ENCODE measurements at places on chromosomes 12 and 14.

- no peak for DNase-seq
Observed at GRCh38 chr14:71116568-71117122, 209.4 kb downstream of the PCNX1 start.

DNA sequence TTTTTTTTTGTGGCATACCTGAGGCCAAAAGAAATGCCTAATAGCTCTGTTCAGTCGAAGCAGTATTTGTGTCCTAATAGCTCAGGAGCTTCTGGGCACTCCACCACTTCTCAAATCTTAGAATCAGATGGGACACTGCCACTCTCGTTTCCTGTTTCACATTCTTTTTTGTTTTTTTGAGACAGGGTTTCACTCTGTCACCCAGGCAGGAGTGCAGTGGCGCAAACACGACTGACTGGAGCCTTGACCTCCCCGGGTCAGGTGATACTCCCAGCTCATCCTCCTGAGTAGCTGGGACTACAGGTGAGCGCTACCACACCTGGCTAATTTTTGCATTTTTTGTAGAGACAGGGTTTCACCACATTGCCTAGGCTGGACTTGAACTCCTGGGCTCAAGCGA is 52.7 kb downstream of the SPPL3 start:
- DNase-seq, result no peak

- no peak for DNase-seq
Observed at GRCh38 chr12:89770391-89770790, 61.8 kb upstream of the ATP2B1 start.

GRCh38 chr14:65846196-65846868 is 433.8 kb downstream of the FUT8 start:
- DNase-seq, result no peak

- no peak for DNase-seq
Observed at GRCh38 chr12:100646896-100647295, 73.4 kb downstream of the GAS2L3 start.

DNA sequence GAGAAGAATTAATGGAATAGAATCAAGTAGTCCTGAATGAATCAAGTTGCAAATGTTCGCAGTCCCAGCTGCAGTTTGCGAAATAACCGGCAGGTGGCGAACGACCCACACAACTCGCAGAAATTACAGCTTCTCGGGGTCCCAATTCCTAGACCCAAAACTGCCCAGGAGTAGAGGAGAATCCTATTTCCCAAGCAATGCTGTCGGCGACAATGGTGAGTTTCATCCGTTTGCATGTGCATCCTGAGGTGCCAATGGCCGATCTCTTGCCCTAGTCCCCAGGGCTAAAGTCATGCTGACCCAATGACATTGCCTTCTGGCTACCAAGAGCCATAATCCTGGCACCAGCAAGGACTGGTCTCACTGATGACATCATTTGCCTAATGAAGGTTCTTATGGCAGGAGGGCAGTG is 8.5 kb upstream of the ASCL1 start:
- DNase-seq, result no peak

- no peak for DNase-seq
Observed at GRCh38 chr14:71331403-71331802, 424.1 kb downstream of the PCNX1 start.

- no peak for DNase-seq
Observed at GRCh38 chr14:22099942-22100763, 426.5 kb upstream of the OR4E1 start.

GRCh38 chr12:2429032-2429431 is 365.7 kb upstream of the FKBP4 start:
- DNase-seq, result no peak

GRCh38 chr12:16568873-16569272 is 37.1 kb downstream of the LMO3 start:
- DNase-seq, result no peak

GRCh38 chr12:107514887-107515445 is 170.6 kb upstream of the PWP1 start:
- no peak for DNase-seq

DNA sequence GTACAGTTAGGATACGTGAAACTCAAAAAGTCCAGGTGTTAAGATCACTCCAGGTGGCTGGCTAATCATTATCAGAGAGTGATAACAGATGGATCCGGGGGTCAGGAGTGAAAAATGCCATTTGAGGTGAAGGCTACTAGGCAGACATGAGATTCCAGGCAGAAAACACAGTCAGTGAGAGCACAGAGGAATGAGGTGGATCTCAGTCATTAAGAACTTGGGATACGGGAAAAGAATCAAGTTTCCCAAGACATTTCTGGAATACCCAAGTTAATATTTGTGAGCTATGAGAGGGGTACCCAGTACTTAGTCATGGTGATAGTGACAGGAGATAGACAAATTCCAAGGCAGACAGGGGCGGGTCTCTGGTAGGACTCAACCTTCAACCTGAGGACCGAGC is 94.6 kb upstream of the ALG10B start:
- DNase-seq, result no peak

- no peak for DNase-seq
Observed at GRCh38 chr12:30692470-30692869, 3.2 kb downstream of the IPO8 start.

DNA sequence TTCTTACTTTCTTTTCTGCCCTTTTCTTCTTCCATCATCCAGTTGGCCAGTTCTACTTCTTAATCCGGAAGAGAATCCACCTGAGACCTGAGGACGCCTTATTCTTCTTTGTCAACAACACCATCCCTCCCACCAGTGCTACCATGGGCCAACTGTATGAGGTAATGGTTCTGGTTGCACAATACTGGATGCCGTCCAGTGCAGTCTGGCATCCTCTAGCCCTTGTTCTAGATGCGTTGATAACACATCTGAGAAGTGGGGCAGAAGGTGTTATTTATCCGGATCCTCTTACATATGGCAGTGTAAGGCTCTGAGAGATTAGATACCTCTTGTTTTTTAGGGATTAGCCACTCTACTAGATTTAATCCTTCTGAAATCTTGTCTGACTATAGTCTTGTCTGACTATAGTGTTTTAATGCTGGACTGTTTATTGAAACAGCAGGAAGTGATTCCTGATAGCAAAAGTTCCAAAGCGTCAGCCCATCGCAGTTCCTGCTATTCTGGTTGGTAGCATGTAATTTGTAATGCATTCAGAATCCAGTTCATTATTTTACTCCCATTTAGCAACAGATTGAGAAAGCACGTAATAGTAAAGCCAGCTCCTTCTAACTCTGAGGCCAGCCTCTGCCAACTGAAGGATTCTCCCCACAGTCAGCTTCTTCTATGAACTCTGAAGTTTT is 7.9 kb downstream of the GABARAPL1 start:
- DNase-seq, result no peak

- DNase-seq, result no peak
Observed at GRCh38 chr14:61515436-61516117, 179.7 kb upstream of the HIF1A start.

DNA sequence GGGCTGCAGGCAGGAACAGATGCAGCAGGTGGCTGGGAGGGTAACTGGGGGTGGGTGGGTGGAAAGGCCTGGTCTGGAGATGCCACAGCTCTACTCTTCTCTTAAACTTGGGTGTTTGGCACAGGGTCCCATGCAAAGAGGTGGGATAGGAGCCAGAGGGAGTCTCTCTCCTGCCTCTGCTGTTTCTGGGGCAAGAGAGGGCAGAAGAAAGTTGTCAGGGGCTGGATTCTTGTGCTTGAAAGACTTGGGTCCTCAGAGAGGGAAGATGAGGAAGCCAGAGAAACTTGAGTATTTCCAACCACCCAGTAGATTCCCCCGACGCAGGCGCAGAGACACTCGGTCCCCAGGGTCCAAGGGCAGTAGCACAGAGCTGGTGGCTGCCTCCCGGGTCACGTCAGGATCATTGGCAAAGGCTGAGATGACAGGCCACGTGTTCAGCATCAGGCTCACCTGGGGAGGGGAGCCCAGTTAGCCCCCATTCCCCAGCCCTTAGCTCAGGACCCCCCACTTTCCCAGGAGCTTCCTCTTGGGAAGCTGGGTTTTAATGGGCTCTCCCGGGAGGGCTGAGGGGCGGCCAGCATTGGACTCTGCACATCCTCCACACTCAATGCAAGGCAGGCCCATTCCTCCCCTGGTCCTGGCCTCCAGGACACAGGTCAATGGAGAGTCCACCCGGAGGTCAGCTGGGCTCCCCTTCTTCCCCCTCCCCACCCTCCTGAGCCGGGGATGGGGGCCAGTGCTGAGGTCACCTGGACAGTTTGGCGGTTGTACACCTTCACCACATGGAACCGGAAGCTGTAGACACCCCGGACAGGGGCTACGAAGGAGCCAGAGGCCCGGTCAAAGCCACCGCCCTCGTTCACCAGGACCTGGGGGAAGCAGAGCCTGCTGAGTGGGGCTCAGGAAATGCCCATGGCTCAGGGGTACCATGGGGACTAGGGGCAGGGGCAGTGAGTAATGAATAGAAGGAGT is 1.6 kb downstream of the CBLN3 start:
- DNase-seq, result no peak

- DNase-seq, result no peak
Observed at GRCh38 chr14:20726531-20726930, 19.2 kb upstream of the EDDM3A start.

GRCh38 chr12:56724701-56724971 is 463 bp downstream of the NACA start:
- no peak for DNase-seq

- DNase-seq, result no peak
Observed at GRCh38 chr14:32354716-32355115, 25.6 kb downstream of the AKAP6 start.

DNA sequence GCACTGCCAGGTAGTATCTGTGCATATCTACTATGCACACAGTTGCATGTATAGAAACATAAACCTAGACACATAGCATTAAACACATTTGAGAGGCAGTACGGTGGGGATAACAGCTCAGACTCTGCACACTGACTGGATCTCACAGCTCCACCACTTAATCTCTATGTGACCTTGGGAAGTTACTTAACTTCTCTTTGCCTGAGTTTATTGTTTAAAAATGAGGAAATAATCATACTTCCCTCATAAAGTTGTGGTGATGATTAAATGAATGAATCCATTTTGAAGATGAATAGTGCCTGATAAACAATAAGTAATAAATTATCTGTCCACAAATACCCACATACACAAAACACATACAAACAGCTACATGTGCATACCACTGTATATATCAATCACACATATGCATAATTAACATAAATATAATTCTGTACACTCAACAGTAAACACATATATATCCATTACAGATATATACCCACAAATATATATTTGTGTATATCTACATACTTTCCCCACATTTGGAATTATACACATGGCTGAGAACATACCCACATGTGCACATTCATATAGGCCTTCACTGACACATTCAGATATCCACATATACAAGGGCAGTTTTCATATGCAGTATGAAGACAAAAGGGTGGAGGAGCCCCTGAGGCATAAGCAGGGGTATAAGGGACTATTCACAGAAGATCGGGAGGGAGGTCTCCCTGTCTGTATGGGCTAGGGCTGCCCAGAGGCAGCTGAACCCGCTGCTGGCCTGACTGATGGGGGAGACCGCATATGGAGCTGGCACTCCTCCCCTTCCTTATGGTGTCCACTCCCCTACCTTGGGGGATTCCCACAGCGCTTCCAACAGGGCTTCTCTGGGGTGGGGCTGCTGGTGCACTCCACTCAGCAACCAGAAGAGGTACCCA is 5.9 kb downstream of the CDH24 start:
- no peak for DNase-seq

GRCh38 chr14:56162476-56162875 is 44.3 kb downstream of the PELI2 start:
- DNase-seq, result no peak

GRCh38 chr14:105107351-105107750 is 42.1 kb upstream of the GPR132 start:
- DNase-seq, result no peak

- DNase-seq, result no peak
Observed at GRCh38 chr14:32567543-32568384, 238.7 kb downstream of the AKAP6 start.

GRCh38 chr14:92510972-92511371 is 2.6 kb upstream of the RIN3 start:
- DNase-seq, result no peak
